ENCODE measurements at places on chromosomes 2 and 18.
A peak's percentile ranks its signal among the peaks of the same experiment; 100 is the strongest.

GRCh38 chr18:53360501-53361443, 863.7 kb downstream of the MBD2 start:
- no peak for DNase-seq

DNA sequence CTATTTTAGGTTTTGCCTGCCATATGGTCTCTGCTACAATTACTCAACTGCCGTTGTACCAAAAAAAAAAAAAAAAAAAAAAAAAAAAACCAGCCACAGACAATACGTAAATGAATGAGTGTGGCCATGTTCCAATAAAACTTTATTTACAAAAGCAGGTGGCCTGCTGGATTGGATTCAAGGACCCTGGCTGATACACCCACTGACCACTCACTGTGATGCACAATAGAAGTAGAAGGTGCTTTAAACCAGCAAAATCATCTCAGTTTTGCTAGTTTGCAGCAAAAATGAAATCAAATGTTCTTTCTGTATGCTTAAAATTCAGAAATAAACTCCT, 137.4 kb downstream of the AKAIN1 start:
- no peak for DNase-seq

GRCh38 chr2:159456500-159457426, 159.6 kb downstream of the BAZ2B start:
- DNase-seq: no peak

GRCh38 chr18:9513971-9514512, 38.7 kb downstream of the RALBP1 start:
- DNase-seq: peak; percentile 39

DNA sequence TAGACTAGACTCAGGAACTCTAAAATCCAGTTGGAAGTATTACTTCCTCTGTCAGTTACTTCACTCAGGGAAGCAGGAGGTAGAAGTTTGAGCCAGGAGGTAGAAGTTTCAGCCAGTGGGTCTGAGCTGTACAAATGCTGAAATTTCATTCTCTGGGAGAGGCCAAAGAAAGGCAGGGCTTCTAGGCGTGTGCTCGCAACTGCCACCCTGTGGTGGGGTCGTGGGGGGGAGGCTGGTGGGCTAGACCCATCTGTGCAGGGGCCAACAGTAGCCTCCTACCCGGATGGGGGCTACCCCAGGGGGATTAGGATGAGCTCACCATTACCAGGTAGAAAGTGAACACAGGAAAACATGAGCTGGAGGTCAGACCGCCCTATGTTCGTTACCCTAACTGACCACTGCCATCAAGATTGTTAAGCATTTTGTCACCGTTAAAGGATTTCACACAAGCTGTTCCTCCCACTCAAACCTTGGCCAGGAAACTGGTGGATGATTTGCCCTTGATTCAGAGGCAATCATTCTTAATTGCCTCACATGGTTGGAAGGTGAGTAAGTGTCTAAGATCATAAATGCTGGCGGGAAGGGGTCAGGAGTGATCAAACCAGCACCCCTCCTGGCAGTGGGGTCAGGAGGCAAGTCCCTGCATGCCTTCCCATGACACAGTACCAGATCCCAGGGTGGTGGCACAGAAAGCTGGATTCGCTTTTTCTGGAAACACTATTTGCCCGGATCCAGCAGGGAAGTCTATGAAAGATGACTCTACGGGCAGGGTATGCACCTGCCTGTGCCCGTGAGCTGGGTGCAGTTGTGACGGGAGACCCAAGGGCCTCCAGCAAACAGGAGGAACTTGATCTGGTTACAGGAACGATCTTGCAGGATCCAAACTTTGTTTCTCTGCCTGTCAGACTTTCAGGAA, 5.2 kb upstream of the FHL2 start:
- DNase-seq: peak; percentile 100

DNA sequence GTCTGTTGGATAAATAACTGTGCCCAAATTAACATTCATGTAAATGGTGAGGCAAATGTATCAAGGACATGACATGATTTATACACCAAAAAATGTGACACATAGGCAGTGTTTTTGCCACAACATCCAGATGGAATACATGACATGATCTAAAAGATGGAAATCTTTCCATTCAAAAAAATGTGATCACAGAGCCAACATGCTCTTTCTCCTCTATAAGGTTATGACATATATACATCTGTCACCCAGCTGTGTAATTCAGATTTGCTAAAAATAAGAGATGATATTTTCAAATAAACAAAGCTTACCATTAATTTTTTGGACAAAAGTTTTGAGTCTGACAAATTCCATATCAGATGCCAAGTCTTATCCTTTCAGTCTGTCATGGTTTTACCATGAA, 95.5 kb upstream of the COL3A1 start:
- DNase-seq: no peak

- DNase-seq: no peak
These were observed 80.3 kb upstream of the SESTD1 start for GRCh38 chr2:179344970-179345369.

DNA sequence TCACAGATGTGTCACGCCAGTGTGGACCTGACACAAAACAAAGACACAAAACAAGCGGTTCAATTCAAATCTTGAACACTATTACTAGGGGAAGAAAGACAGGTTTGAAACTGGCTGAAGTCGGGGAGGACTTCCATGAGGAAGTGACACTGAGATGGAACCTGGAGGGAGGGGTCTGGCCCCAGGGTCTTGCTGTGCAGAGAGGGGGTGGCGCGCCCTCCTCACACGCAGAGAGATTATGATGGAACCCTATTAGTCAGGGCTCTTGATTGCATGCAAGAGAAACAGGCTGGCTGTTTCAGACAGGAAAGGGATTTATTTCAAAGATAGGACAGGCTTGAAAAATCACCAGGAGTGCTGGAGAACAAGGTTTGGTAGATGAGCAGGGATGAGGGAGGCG, 363.6 kb upstream of the HS6ST1 start:
- no peak for DNase-seq

GRCh38 chr18:79274823-79275222, 120.9 kb upstream of the NFATC1 start:
- DNase-seq: no peak

- peak; percentile 39 for DNase-seq
These were observed 7.4 kb upstream of the GPR17 start for GRCh38 chr2:127638361-127639110.

DNA sequence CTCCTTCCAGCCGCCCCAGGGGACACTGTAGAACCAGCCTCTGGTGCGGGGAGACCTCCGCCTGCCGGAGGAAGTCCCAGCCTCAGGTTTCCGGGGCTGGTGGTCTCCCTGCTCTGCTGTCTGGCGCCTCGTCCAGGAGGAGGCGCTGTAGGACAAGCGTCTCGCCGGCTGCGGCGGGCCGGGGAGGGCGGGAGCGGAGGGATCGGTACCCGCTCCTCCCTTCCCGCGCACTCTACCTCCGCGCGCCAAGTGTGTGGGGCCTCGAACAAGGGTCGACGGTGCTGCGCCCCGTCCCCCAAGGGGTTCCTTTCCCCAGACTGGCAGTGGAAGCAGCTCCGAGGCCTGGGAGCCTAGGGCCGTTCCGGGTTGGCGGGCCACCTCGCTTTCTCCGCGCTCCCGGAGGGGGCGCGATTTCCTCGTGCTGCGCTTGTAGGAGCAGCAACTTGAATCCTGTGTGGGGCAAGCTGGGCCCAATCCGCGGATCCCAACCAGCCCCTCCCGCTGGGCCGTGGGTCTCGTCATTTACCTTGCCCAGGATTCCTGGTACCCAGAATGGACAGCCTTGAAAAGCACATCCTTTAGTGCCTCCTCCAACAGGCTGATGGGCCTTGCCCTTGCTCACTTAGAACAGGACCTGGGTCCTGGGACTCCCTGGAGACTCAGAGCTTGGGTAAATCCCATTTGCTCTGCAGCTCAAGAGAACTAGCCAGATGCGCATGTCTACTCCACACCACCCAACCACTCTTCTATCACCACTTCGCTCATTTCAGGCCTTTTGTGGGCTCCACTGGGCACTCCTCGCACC, 10.6 kb upstream of the HOXD4 start:
- peak; percentile 84 for DNase-seq

DNA sequence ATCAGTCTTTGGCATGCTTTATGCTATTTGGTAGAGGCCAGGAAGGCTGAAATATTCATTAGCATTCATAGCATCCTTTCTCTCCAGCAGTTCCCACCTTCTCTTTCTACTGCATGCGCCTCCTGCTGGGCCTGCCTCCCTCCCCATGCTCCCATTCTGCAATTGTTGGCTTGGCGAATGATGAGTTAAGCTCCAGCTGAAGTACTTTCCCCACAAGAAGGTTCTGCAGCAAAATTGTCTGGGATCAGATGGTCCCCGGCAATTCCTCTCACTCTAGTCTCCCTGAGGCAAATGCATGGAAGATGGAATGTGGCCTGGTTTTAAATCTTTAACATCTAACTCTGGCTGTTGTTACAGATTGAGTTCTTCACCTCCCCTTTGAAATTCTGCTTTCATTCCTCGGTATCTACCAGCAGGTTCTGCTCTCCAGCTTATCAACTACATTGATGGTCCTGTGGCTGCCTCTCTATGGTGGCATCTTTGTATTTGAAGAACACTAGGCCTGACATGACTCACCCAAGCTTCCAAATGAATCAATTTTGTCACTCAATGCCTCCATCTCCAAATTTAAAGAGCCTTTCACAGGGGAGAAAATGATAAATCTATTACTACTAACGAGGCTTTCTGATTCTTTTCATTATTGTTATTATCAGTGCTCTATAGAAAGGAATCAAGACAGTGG, 55.9 kb downstream of the KCTD18 start:
- no peak for DNase-seq

- peak; percentile 47 for DNase-seq
These were observed 208.0 kb downstream of the LOXHD1 start for GRCh38 chr18:46449033-46449432.

DNA sequence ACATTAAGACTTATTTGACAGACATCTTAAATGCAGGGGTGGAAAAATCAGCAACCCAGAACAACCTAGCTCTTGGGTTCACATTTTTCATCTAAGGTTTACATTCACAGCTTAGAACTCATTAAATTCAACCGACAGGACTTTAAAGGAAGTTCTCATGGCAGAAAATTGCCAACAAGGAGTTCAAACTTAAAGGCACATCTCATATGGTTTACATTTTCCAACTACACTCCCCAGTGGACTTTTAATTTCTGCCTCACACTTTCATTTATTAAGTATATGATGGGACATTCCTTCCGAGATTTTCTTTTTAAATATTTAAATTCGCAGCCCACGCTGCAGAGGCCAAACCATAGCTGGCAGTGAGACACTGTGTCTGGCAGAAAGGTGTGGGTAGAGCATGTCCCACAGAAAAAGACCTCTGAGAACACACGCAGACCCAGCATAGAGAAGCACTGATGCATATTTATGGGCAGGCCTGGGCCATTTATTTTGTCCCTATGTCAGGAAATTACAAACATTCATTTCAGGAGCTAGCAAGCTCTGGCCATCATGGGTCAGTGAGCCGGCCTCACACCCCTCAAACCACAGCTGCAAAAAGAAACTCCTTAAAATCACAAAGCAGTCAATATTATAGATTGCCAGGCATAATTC, 46.3 kb downstream of the STK39 start:
- no peak for DNase-seq

DNA sequence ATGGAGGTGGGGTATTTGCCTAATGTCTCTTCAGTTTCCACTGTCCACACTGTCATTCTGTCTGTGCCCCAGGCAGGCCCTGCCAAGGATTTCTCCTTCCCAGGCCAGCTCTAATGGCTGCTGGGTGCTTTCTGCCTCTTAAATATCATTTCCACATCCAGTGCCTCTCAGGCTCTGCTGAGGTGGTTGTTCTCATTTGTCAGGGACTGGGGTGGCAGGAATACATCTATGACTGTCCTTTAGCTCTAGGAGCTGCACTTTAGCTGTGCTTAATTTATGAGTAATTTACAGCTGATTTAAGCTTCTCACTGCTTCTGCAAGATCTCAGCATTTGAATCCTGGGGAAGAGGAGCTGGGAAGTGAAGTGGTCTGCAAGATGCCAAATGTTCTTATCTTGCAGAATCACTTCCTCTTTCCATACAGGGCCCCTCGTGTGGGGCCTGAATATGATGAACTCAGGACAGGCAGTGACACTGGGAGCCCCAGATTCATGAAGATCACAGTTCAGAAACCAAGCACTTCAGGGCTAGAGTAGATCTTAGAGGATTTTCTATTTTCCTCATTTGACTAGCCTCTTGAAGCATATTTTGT, 150.2 kb downstream of the FSHR start:
- DNase-seq: no peak

All from kidney tubule cell (primary cell).